Stimulated activated CD4-positive, alpha-beta T cell treated with anti-CD3 and anti-CD28 coated beads, Interleukin-1b, Interleukin-23, amount 100 ng/mL, for 24 hours (primary cell): ENCODE measurements at places on chromosomes 4 and X.

- no peak for DNase-seq
These were observed 28.2 kb upstream of the MID1 start for GRCh38 chrX:10648614-10649013.

DNA sequence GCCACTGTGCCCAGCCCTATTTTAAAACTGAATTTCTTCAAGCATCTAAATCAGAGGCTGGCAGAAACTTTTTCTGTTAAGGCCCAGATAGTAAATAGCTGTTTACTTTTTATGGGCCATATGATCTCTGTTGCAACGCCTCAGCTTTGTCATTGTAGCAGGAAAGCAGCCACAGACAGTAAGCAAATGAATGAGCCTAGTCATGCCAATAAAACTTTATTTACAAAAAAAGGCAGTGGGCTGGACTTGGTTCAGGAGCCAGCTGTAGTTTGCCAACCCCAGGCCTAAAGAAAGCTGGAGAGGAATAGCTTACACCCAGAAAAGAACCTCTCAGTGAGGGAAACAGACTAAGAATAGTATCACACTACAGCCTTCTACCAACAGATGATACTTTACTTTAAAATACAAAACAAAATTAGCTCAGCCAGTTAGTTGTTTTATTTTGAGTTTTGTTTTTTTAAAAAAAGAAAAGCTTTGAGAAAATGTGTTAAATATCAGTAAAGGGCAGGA lies 25.5 kb downstream of the CHST7 start:
- no peak for DNase-seq

DNA sequence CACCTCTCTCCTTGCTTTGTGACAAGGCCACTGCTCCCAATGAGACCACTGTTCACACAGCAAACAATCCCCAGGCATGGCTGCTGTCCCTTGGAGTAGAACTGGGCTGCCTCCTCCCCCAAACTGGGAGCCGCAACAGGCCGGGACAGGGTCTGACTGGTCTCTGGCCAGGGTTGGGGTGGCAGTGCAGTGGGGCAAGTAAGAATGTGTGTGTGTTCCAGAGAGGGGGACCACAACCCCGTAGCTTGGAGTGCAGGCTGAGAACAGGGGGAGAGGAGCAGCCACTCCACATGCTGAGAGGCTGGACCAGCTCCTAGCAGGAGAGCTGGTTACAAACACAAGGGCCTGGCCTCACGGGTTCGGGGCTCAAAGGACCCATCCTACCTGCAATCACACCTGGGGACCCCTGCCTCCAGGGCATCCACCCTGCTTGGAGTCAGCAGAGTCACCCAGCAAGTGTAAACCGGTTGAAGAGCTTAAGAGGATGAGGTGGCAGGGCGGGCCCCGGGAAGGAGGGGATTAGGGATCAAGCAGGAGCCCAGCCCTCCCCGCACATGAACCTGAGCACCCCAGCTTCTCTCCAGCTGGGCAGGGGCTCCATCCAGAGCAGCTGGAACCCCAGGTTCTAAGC lies 3.8 kb upstream of the ZNF185 start:
- DNase-seq, result no peak

DNA sequence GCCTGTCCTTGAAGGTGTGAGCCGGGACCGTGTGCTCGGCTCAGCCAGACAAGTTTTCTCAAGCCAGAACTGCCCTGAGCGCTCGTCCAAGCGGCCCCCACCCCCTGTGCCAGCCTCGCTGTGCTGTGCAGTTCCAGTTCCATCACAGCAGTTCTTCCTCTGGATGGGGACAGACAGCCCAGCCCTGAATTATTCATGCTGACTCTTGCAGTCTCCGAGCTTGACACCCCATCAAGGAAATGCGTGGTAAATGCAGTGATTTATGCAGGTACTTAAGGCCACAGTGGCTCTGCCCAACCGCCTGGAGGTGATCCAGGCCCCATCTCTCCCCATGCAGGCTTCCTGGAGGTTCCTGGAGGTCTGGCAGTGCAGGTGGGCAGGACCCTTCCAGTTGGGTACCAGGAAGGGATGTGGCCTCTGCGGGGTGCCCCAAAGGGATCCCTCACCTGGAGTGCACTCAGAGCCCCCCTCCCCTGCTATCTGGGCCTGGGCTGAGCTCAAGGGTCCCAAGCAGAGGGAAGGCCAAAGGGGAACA lies 44.8 kb upstream of the HMX1 start:
- DNase-seq, result no peak

GRCh38 chr4:122772311-122772710 lies 39.8 kb downstream of the BBS12 start:
- no peak for DNase-seq

DNA sequence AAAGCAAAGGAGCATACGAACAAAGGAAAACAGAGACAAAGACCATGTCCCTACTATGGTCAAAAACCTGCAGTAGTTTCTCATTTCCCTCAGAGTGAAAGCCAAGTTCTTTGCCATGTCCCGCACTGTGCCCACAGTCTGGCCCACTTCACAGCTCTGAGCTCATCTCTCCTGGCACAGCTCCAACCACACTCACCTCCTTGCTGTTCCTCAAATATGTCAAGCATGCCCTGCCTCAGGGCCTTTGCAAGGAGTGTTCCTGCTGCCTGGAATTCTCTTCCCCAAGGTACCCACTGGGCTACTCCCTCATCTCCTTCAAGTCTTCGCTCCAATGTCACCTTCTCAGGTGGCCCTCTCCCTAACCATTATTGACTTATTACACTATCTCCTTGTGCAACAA lies 72.1 kb downstream of the COX18 start:
- no peak for DNase-seq

DNA sequence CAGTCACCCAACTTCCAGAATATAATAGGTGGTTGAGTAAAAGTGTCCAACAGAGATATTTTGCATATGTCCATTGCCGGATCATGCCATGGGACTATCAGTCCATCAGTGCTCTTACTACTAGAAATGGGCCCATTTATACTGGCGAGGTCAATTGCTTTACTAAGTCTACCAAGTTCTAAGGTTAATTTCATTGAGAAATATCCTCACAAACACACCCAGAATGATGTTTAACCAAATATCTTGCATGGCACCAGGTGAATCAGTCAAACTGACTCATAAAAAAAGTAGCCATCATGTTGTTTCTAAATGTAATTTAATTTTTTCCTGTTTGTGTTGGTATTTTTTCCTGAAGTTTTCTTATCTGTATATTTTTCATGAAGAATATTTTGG lies 1217.0 kb downstream of the RAPGEF2 start:
- DNase-seq, result no peak

DNA sequence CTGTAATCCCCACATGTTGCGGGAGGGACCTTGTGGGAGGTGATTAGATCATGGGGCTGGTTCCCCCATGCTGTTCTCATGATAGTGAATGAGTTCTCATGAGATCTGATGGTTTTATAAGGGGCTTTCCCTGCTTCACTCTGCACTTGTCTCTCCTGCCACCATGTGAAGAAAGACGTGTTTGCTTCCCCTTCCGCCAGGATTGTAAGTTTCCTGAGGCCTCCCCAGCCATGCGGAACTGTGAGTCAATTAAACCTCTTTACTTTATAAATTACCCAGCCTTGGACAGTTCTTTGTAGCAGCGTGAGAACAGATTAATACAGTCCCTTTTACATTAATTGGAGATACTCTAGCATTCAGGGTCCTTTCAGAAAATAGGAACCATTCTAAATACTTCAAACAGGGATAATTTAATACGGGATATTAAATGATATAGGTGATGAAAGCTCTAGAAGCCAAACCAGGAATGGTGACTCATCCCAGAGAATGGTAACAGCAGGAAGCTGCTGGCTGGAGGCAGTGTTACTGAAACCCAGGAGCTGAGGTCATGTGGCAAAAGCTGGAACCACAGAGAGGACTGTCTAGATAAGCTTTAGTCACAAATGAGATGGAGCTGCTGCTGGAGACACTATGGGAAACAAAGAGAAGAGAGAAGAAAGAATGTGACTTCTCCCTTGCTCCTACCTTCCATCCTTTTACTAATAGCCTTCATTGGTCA lies 57.3 kb downstream of the GSTCD start:
- DNase-seq, result no peak

DNA sequence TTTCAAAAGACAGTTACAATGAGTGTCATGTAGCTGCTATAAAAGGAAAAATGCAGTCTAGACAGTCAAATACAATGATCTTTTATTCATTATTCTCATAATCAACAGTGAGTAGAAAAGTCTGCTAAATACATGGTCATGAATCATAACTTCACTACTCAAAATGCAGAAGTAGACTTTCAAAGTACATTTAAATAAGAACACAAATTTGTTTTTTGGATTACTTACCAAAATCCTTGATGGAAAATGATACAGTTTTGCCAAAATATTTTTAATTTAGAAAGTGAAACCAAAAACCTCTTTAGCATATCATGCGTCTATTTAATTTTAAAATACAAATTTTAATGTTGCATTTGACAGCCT lies 4.9 kb downstream of the ACSL4 start:
- no peak for DNase-seq

DNA sequence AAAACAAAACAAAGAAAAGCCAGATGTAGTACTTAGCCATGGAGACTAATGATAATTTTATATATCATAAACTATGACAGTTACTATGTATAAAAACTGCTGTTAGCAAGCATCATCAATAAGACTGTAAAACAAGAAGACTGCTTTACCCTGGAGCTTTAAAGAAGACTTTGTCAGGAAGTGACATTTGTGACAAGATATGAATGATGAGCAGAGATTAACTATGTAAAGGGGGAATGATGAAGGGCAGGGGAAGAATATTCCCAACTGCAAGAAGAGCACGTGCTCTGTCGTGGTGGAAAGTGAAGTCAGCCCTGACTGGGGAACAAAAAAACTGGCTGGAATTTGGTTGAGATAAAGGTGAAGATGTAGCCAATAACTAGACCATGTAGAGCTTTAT lies 617.1 kb upstream of the AMOT start:
- DNase-seq, result no peak

- DNase-seq, result no peak
These were observed 1.3 kb downstream of the NCAPG start for GRCh38 chr4:17812125-17812524.

DNA sequence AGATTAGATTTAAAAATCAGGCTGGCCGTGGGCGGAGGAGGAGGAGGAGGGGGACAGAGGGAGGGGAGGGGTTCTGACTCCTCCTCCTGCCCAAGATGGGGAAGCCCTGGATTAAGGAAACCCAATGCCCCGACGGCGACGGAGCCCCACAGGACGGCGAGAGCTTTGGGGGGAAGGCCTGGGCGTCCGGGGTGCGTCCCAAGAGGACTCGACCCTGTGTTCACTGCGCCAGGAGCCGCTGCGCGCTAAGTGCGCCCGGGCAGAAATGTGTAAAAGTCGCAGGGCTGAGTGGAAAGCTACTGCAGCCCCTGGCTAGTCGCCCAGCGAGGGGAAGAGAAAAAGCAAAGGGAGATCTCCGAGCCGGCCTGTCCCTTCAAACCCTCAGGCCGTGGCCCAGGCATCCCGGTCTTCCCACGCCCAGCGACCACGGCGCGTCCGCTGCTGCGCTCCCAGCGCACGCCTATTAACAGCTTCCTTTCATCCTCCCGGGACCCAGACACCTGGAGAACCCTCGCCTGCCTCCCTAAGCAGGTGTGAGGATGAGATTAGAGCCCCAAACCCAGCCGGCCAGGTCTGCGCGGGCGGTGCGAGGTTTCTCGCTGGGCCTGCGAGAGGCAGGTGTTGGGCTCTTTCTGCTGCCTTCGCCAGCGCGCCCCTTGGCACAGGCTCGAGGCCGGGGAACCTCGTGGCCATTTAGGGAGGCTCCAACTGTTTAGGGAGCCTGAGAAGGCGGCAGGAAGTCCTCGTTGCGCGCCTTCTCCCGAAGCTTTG lies 1.4 kb upstream of the RPS6KA3 start:
- DNase-seq, result no peak

- no peak for DNase-seq
These were observed 15.3 kb downstream of the HOPX start for GRCh38 chr4:56665781-56666180.

DNA sequence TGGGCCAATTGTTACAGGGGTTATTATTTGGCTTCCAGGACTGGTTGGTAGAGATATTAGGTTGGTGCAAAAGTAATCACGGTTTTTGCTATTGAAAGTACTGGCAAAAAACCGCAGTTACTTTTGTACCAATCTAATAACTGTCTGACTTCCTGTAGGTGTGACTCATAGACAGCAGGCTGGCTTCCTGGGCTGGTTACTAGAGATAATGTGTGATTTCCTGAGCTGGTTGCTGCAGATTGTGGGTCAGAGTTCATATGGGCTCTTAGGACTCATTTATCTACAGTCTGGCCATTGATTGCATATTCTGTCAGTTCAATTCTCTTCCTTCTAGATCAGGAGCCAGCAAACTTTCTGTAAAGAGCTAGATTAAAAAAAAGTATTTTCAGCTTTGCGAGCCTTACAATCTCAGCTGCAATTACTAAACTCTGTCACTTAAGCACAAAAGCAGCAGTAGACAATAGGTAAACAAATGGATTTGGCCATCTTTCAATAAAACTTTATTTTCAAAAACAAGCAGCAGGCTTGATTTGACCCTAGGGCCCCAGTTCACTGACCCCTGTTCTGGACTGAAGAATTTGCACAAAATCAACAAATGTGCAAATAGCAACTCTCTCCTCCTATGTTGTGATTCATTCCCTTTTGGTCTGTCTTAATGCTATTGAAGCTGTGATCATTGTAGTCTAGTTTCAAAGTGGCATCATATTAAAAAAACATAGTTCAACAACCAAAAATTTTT lies 50.8 kb upstream of the BOD1L1 start:
- DNase-seq, result no peak

DNA sequence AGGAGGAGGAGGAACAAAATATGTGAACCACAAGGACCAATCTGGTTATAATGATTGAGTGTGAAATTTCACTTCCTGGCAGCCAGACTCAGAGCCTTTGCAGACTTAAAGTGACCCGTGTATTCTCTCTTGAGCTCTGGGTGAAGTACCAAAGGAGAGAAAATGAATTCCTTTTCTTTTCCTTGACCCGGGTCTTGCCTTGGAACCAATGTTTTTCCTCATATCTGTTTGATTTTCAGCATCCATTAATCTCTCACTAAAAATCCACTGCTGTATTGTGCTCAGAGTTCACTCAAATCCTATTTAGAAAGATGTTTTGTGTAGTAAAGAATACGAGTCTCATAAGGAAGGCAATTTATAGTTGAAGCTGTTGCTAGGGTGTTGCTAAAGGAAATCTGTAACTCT lies 78.3 kb upstream of the C1QTNF7 start:
- no peak for DNase-seq

DNA sequence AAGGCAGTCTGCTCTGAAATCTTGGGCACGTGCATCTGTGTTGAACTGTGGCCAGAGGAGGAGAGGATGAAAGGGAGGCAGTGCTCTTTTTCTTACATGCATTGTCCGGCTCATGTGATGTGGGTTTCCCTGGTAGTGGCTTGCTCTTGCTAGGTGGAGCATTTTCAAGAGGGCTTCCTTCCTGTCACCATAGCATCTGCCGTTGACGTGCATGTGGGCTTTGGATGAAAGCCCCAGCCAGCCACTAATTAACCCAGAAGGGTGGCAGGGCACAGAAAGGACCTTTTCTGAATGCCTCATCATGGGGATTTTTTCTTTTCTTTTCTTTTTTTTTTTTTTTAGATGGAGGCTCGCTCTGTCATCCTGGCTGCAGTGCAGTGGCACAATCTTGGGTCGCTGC lies 121.3 kb downstream of the GPR143 start:
- DNase-seq, result no peak
